ENCODE measurements at places on chromosomes 11 and 22.

DNA sequence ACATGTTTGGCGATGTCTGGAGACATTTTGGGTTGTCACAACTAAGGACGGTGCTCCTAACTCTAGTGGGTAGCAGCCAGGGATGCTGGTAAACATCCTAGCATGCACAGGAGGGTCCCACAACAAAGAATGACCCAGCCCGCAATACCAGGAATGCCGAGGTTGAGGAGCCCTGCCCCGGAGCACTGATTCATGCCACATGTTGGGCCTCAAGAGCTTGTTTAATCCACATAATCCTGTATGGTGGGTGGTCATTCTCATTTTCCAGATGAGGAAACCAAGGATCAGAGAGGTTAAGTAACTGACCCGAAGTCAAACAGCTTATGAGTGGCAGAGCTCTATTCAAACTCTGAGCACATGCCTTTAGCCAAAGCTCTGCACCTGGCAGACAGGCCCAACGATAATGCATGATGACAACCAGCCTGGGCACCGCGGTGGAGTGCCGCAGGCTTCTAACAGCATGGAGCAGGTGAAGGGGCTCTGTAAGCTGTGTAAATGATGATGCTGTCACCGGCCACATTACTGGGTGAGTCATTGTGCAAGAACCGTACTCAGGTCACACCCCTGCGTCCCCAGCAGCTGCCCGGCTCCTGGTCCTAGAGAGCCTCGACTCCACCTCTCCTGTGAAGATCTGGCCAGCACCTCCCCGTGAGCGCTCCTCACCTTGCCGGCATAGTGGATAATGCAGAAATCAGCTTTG is 58.6 kb downstream of the APOL1 start:
- DNase-seq, result no peak

DNA sequence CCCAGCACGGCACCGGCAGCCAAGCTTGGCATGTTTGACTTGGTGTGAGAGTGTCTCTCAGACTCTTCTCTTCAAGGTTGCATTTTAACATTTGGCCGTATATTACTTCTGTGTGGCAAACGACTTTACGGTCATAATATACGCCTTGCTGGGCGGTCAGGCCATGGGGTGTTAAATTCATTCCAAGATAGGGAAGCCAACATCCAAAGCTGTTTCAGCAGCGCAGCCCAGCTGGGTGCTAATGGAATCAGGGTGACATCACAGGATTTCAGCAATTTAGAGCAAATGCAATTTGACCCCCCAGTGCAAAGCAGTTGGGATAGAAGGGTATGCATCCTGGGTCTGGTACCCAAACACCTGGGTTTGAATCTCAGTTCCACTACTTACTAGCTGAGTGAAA is 16.7 kb upstream of the MYH9 start:
- DNase-seq, result no peak

DNA sequence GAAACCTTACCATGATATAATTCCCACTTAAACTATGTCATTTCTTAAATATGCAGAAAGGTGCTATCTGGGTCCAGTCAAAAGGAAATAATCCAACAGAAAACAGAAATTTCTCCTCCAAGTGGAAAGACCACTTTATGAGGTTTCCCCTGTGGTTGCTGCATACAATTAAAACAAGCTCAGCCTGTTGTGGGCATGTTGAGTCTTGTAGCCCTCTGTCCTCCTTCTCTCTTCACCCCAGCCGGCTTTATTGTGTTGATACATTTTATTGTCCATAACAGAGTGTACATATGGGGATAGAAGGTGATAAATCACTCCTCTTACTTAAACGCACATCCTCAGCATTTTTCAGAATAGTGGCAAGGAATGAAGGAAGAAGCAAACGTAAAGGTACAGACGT is 126.0 kb upstream of the MTNR1B start:
- DNase-seq, result no peak

DNA sequence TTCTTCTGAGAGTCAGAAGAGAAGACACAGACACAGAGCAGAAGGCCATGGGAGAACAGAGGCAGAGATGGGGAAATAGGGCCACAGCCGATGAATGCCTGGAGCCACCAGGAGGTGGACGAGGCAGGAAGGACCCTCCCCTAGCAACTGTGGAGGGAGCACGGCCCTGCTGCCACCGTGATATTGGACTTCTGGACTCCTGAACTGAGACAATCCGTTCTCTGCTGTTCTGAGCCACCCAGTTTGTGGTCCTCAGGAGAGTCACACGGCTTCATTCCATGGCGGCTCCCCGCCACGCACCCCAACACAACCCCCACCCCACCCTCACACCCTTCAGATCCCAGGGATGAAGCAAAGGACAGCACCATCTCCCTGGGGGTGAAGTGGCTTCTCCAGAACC is 338.1 kb downstream of the CTTN start:
- DNase-seq, result peak; percentile 4

DNA sequence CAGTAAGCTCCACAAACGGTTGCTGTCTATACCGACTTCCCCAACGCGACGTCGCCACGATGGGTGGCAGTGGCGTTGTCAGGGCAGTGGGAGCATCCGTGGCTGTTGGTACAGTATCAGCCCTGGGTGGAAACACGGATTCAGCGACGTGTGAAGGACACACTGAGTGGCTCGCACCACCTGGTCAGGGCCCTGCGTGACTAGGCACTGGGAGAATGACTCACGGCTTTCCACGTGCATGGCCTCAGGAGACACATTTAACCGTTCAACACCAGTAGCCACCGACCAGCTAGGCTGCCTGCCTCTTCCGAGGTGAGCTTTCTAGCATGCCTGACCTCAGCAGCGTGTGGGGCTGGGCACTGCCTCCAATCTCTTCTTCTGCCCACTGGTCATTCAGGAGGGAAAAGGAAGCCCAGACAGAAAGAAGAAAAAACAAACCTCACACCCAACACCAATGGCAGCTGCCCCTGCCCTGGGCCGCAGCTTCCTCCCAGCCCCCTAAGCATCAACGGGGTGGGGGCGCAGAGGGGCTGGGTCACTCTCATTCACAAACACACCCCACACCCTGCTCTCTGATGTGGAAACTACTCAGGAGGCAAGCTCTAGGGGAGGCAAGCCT is 59.0 kb downstream of the MYH9 start:
- peak; percentile 71 for DNase-seq

GRCh38 chr11:31445621-31446020 is 63.8 kb downstream of the IMMP1L start:
- DNase-seq, result no peak

DNA sequence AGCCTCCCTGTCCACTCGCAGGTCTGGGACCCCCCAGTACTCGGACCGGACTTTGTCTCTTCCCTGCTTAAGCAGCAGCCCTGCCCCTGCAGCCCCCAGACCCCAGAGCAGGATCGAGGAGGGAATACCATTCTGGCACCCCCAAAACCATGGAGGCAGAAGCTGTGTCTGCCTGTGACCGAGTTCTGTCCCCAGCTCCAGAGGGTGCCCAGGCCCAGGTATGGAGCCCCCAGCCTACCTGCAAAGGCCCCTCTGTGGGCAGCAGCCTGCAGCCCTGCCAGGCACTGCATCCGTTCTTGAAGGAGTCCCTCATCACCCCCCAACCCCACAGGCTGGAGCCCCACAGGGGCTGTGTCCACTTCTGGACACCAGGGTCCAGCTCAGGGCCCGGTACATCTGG is 163.8 kb downstream of the BRD1 start:
- DNase-seq, result no peak

GRCh38 chr11:70483077-70483861 is 84.9 kb downstream of the CTTN start:
- peak; percentile 63 for DNase-seq

- no peak for DNase-seq
Measured at GRCh38 chr22:32999039-32999815, 59.0 kb downstream of the SYN3 start.

DNA sequence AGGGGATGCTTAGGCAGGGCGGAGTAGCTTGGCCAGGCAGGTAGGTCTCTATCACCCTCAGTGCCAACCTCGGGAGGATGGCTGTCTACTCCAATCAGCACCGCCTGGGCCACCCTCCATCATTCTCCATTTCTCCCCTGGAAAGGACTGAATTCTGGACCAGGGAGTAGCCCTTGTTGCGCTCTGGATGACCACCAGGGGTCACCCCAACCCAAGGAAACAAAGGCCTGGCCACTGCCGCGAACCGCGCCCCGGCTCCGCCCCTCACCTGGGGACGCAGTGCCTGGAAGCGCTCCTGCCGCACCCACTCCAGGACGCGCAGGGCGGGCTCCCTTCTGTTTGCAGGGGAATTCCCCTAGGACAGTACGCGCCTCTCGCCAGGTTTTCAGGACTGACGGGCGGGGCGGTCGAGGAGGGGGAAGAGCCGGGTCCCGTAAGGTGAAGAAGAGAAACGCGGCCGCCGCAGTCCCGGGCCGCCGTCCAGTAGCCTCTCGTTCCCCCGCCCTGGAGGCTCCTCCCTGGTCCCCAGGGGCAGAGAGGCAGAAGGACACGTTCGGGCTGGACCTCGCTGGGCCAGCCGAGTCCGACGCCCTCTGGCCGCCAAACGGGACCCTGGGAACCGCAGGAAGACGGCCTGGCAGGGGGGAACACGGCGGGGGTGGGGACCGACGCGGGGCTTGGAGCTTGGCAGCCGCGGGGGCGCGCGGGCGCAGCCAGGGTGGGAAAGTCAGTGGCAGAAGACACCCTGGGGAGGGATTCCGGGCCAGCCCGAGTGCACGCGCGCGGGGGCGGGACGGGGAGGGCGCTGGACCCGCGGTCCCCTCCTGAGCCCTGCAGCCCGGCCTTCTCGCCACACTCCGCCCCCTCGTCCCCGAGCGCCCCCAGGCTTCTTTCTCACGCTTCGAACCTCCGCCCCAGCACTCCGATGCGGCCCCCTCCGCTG is 7.1 kb downstream of the SCN4B start:
- peak; percentile 92 for DNase-seq

DNA sequence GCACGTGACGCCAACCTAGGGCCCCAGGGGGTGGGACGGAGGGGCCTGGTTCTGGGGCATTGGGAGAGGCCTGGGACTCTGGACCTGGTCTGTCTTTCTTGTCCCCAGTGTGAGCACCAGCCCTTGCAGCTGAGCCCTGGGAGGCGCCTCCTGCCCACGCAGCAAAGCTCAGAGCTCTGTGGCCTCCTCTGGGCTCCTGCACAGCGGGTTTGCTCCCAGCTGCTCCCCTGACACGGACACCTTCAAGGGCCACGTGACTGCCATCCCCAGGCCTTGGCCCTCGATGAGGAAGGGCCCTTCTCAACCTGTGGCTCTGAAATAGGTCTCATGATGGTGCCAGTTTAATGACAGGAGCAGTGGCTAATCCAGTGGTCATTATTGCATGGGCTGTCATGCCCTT is 31.5 kb upstream of the CCDC188 start:
- DNase-seq, result no peak

- peak; percentile 83 for DNase-seq
Measured at GRCh38 chr11:112834277-112834755, 126.9 kb upstream of the NCAM1 start.

DNA sequence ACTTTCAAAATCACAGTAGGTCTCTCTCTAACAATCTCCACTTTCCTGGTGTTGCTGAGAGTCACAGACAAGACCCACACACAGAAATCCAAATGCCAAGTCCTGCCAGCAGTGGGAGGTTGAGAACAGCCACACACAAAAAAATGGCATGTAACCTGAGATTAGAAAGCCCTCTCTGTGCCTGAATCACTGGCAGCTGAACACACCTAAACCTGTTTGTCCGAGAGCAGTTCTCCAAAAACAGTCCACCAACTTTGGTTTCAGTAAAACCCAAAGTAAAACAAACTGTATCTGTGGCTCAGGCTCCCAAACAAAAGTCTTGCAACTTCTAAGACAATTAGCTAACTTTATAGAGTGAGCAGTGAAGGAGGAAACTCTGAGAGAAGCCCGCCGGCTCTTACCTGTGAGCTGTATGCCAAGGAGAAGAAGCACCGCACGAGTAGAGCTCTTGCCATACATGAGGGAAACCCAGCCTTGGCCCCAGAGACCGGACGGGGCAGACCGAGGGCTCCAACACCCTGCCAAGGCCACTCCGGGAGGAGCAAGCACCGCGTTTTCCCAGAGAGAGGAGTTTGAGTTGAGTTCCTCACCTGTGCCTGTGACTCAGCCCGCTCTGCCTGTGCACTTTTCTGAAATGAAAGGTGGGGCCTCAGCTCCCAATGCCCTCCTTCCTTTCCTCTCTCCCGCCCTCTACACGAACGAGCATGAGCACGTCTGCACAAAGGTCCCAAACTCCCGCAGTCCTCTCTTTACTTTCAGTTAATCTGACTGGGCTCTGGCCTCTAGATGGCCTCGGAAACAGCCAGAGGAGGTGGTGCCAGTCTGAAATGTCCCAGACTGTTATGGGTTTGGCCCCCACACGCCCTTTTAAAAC is at the start of gene MPZL2:
TSS of gene MPZL2 (minus strand) at position 603 of the 874 bp plus-strand sequence. CDS start at position 459, 144 bp downstream.
- peak; percentile 41 for DNase-seq

DNA sequence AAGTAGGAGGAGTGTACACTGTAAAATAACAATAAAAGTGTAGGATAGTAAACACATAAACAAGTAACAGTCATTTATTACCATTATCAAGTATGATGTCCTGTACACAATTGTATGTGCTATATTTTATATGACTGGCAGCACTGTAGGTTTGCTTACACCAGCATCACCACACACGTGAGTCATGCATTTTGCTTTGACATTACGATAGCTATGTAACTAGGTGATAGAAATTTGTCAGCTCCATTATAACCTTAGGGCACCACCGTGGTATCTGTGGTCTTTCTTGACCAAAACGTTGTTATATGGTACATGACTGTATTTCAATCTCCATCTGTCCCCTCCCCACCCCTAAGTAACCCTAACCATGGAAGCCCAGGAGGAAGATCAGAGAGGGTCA is 1.1 kb downstream of the DNAL4 start:
- no peak for DNase-seq

- no peak for DNase-seq
Measured at GRCh38 chr11:79019975-79020374, 420.9 kb downstream of the TENM4 start.

GRCh38 chr11:94303966-94304958 is at the start of gene IZUMO1R:
IZUMO1R (plus strand) TSS chr11:94304580; CDS start chr11:94305637, 1,057 bp downstream.
- DNase-seq, result no peak

GRCh38 chr11:132200353-132200936 is 830.0 kb downstream of the NTM start:
- DNase-seq, result no peak

DNA sequence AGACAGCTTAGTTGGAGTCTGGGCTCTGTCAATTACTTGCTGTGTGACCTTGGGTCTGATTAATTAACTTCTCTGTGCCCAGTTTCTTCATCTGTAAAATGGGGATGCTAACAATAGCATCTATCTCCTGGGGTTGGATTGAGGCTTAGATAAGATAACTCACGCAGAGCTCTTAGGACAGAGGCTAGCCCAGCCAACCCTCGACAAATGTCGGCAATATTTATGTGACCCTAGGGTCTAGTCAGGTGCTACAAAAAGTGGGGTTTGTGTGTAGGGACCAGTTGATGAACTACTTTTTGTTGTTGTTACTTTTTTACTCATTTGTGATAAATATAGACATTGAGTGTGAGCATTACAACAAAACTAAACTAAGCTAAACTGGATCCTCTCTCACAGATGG is 22.4 kb downstream of the SYT13 start:
- no peak for DNase-seq

DNA sequence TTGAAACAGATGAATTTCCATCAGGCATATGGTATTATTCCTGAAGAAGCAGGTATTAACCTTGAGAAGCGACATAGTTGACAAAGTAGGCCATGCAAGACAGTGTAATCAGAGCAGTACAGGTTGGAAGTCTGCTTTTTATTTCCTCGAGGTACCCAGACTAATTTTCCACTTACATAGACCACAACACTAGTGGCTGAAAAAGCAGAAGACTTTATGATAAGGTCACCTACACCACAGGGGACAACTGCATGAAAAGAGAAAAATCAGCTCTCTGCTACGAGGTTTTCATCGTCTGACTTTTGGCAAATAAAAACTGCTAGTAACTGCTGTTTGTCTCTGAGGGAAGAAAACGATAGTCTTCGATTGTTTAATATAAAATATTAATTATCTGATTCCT is 77.5 kb downstream of the CNTN5 start:
- DNase-seq, result no peak
